Gastrocnemius medialis (tissue), 4 donors: ENCODE measurements at places on chromosomes 4 and X. TPM values are rescaled to one million over a fixed set of nuclear protein-coding genes. Genes with fewer than 3 reads are reported as not detected.

DNA sequence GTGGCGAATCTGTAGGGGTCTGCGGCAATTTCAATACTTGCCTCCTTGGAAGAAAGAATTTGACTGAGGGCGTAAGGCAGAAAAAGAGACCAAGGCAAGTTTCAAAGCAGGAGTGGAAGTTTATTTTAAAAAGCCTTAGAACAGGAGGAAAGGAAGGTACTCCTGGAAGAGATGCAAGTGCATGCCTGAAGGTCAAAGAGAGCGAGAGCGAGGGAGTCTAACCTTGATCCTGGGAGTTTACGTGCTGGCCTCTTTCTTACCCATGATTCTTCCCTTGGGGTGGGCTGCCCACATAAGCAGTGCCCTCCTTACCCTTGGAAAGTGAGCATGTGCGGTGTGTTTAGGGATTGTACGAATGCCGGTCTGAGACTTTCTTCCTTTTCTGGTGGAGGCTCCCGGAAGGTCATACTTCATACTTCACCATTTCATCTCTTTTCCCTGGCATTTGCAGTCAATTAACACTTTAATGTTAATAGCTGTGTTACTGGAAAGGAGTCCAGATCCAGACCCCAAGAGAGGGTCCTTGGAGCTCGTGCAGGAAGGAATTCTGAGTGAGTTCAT is 40.0 kb downstream of the ARSD start:
- peak overlapping the region; percentile 21 for H3K4me3 ChIP-seq
- H3K27ac ChIP-seq, result no peak overlapping the region
- H3K4me1 ChIP-seq, result no peaks in the 10 kb centered on the region
- DNase-seq, result no peak
- H3K27me3 ChIP-seq, result no peaks in the 10 kb centered on the region

GRCh38 chr4:89259301-89260028 is 48.1 kb downstream of the GPRIN3 start:
- no peak overlapping the region for H3K27ac ChIP-seq
- H3K27me3 ChIP-seq, result no peaks in the 10 kb centered on the region
- no peak for DNase-seq

DNA sequence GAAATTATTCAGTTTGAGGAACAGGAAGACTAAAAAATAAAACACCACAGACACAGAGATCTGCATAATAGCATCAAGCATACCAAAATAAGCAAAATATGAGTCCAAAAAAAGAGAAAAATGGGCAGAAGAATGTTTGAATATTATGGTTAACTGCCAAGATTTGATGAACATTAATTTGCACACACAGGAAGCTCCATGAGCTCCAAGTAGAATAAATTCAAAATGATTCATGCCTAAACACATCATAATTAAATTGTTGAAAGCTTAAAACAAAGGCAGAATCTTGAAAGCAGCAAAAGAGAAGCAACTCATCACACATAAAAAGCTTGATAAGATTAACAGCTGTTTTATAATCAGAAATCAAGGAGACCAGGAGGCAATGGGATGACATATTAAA is 156.6 kb upstream of the ARSJ start:
- no peaks in the 10 kb centered on the region for H3K27me3 ChIP-seq
- H3K4me3 ChIP-seq, result no peak overlapping the region
- H3K4me1 ChIP-seq, result no peaks in the 10 kb centered on the region
- no peak for DNase-seq

DNA sequence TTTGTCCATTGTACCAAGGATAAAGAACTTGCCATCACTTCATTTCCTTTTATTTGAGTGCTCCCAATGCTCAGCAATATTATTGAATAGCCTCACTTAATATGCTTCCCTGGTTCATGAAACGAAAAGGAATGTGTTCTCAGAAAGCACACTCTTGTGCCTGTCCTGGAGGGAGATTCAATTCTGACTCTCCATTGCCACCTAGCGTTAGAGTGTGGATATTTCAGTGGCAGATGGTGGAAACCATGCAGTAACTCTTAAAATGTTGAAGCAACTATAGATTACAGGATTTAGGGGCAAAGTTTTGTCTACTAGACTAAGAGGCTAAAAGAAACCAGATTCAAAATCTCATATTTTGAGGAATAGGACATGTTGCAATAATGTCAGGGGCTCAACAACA is 36.0 kb downstream of the GAB3 start:
- H3K36me3 ChIP-seq, result no peaks in the 10 kb centered on the region
- H3K4me1 ChIP-seq, result no peaks in the 10 kb centered on the region
- no peak overlapping the region for H3K27ac ChIP-seq
- no peak for DNase-seq
- H3K27me3 ChIP-seq, result no peaks in the 10 kb centered on the region
- no peak overlapping the region for H3K4me3 ChIP-seq

GRCh38 chrX:126695375-126695896 is 124.1 kb upstream of the PRR32 start:
- H3K4me3 ChIP-seq, result no peak overlapping the region
- DNase-seq, result no peak
- no peak overlapping the region for H3K27ac ChIP-seq
- no peaks in the 10 kb centered on the region for H3K36me3 ChIP-seq
- no peaks in the 10 kb centered on the region for H3K27me3 ChIP-seq
- H3K4me1 ChIP-seq, result no peaks in the 10 kb centered on the region

GRCh38 chr4:101347267-101347556 is at the start of gene PPP3CA:
PPP3CA (minus strand) TSS chr4:101347526.
- peaks cover 32% of the 10 kb centered on the region for H3K4me1 ChIP-seq
- H3K27ac ChIP-seq, result peak within 1 kb of the TSS; percentile 95
- DNase-seq, result no peak
- peak within 1 kb of the TSS; percentile 82 for H3K4me3 ChIP-seq

DNA sequence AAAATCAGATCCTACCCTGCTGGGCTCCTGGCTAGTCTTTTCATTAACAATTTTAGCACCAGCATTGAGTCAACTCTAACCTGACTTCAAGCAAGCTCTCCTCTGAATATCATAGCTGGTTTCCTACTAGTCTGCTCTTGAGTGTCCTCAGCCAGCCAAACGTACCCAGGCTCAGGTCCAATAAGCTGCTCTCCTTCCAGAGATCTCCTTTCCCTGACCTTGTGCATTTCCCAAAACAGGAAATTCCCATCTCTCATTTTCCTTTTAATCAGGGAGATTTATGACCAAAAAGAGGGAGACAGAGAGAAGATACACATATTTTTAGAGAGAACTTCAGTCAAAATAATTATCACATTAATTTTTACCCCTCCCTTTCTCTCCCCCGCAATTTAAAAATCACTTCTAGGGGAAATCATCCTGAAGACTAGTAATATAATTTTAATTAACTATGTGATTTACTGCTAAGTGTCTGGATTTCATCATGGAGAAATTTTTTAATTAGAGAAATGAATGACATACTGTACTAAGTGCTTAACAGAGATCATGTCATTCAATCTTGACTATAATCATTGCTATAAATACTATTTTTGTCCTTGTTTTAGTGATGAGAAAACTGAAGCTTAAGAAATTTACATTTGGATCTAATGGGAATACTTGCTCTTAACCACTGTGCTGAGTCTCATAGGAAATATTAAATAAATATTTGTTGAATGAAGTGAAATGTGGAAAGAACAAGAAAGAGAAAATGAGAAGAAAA is 421.7 kb upstream of the INTU start:
- DNase-seq, result no peak
- H3K27ac ChIP-seq, result no peak overlapping the region
- no peaks in the 10 kb centered on the region for H3K36me3 ChIP-seq

DNA sequence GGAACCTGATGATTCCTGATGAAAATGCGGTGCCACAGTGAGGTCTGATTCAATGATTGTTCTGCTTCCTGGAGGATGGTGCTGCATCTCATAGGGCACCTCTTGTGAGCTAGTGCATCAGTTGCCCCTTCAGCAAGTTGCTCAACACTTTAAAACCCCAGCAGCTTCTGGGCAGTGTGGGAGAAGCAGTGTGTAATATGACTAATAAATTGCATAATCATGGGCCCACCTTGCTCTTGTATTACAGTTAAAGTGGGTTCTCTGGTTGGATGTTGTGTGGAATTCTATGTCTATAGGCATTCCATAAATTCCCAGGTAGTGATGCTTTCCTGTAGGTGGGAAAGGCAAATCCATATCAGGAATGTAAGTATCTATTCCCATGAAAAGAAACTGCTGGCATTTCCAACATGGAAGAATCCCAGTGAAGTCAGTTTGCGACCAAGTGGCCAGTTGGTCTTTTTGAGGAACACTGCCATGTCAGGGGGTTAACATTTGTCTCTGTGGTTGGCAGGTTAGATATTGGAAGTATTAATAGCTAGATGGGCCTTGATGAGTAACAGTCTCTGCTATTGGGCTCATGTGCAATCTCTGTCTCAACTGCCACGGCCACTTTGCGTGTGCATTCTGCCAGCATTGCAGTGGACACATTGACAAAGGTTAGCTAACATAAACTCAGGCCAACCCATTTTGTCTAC is 121.1 kb upstream of the OTUD4 start:
- H3K4me1 ChIP-seq, result peaks cover 9% of the 10 kb centered on the region
- H3K4me3 ChIP-seq, result no peak overlapping the region
- no peaks in the 10 kb centered on the region for H3K36me3 ChIP-seq
- H3K27me3 ChIP-seq, result no peaks in the 10 kb centered on the region

DNA sequence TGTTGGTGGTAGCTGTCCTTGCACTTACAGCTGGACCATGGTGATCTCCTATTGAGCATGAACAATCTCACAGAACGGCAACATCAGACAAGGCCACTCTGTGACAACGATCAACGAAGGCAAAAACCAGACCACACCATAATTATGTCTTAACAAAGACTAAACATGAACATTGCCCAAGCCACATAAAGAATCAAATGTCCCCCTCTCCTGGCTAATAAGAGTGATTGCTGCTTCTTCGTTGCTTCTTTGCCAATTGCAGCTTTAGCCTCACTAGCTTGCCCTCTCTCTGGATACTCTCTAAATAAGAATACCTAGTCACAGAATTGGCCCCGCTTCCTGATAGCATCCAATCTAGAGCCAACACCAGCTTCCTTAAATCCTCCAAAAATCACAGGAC is 41.5 kb upstream of the PGRMC1 start:
- H3K4me3 ChIP-seq, result no peak overlapping the region
- H3K36me3 ChIP-seq, result no peaks in the 10 kb centered on the region
- H3K27ac ChIP-seq, result no peak overlapping the region
- H3K27me3 ChIP-seq, result no peaks in the 10 kb centered on the region

GRCh38 chr4:92265021-92265420 is 38.7 kb upstream of the GRID2 start:
- H3K27ac ChIP-seq, result no peak overlapping the region
- H3K4me1 ChIP-seq, result no peaks in the 10 kb centered on the region
- no peaks in the 10 kb centered on the region for H3K36me3 ChIP-seq
- no peak overlapping the region for H3K4me3 ChIP-seq

GRCh38 chr4:121551881-121552280 is 144.9 kb downstream of the ANXA5 start:
- no peaks in the 10 kb centered on the region for H3K27me3 ChIP-seq
- no peak for DNase-seq
- no peaks in the 10 kb centered on the region for H3K36me3 ChIP-seq
- H3K4me1 ChIP-seq, result no peaks in the 10 kb centered on the region
- no peak overlapping the region for H3K27ac ChIP-seq
- no peak overlapping the region for H3K4me3 ChIP-seq

GRCh38 chr4:41111791-41112190 is 102.6 kb downstream of the APBB2 start:
- no peak overlapping the region for H3K27ac ChIP-seq
- H3K4me3 ChIP-seq, result no peak overlapping the region
- H3K27me3 ChIP-seq, result no peaks in the 10 kb centered on the region
- no peaks in the 10 kb centered on the region for H3K36me3 ChIP-seq

DNA sequence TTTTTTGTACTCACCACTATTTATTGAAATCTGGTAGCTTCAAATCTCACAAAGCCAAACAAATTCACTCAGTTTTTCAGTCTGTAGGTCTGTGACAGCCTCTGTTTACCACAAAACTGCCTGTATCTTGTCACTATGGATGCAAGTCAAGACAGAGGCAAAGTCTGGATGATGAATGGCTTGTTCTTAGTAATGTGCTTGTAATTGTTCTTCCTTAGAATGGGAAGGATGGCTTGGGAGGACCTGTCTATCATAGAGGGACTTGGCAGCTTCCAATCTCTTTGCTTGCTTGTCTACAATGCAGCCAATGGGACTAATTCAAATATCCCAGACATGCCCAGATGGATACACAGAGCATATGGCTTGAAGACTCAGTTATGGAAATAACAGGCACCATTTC is 141.2 kb upstream of the SCML1 start:
- no peak overlapping the region for H3K27ac ChIP-seq
- H3K36me3 ChIP-seq, result no peaks in the 10 kb centered on the region

DNA sequence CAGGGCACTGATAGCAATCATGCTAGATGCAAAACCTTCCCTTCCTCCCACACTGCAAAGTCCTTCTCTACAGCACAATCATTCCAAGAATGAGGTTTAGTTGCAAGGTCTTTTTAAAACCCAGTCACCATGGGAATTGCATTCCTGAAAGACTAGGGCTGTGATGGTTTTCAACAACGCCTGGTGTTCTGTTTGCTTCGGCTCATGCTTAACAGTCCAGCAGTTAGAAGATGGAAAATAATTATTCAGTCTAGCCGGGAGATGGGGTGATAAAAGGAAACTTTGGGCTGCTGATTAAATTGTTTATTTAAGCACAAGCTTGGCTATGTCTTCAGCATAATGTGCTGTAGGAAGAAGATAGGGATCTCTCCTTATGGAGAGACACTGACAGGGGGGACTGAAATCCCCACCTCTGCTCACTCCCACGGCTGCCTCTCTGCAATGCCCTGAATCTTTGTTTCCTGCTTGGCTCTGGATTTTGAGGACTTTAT is 211.4 kb downstream of the MID1IP1 start:
- H3K27me3 ChIP-seq, result no peaks in the 10 kb centered on the region
- DNase-seq, result no peak
- H3K4me3 ChIP-seq, result no peak overlapping the region
- H3K4me1 ChIP-seq, result no peaks in the 10 kb centered on the region
- no peak overlapping the region for H3K27ac ChIP-seq
- H3K36me3 ChIP-seq, result no peaks in the 10 kb centered on the region

GRCh38 chr4:128354205-128354821 is 66.7 kb upstream of the PGRMC2 start:
- DNase-seq, result no peak
- peak overlapping the region; percentile 9 for H3K27ac ChIP-seq
- no peaks in the 10 kb centered on the region for H3K27me3 ChIP-seq
- no peaks in the 10 kb centered on the region for H3K36me3 ChIP-seq
- H3K4me3 ChIP-seq, result no peak overlapping the region

Gene CXorf65
- total RNA-seq, result not detected

Gene FMR1NB
- total RNA-seq, result not detected

Gene SSX2B
- not detected for total RNA-seq

Gene CFP
- 3.3 TPM for total RNA-seq

Gene CSN1S1
- total RNA-seq, result not detected

Gene MND1
- total RNA-seq, result not detected

Gene CT45A8
- not detected for total RNA-seq

Gene VCX
- not detected for total RNA-seq

Gene CWH43
- not detected for total RNA-seq

Gene ZBED1
- 76.8 TPM for total RNA-seq

Gene TMSB15B
- total RNA-seq, result not detected

Gene ARMCX5
- 2.4 TPM for total RNA-seq

Gene BBS12
- 1.9 TPM for total RNA-seq

Gene ATP7A
- total RNA-seq, result 4.0 TPM

Gene BRS3
- total RNA-seq, result not detected
